Uterus (tissue), 4 donors: ENCODE measurements at places on chromosomes 5 and 9.

DNA sequence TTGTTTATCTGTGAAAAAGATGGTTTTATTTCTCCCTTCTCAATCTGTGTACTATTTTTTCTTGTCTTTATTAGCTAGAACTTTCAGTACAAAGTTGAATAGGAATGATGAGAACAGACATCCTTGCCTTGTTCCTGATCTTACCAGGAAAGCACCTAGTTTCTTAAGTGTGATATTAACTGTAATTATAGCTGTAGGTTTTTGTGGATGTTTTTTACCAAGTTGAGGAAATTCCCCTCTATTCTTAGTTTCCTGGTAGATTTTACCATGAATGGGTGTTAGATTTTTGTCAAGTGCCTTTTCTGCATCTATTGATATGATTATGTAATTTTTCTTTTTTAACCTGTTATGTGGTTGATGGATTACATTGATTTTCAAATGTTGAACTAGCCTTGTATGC lies 68.7 kb downstream of the KCNN2 start:
- no peak for DNase-seq

DNA sequence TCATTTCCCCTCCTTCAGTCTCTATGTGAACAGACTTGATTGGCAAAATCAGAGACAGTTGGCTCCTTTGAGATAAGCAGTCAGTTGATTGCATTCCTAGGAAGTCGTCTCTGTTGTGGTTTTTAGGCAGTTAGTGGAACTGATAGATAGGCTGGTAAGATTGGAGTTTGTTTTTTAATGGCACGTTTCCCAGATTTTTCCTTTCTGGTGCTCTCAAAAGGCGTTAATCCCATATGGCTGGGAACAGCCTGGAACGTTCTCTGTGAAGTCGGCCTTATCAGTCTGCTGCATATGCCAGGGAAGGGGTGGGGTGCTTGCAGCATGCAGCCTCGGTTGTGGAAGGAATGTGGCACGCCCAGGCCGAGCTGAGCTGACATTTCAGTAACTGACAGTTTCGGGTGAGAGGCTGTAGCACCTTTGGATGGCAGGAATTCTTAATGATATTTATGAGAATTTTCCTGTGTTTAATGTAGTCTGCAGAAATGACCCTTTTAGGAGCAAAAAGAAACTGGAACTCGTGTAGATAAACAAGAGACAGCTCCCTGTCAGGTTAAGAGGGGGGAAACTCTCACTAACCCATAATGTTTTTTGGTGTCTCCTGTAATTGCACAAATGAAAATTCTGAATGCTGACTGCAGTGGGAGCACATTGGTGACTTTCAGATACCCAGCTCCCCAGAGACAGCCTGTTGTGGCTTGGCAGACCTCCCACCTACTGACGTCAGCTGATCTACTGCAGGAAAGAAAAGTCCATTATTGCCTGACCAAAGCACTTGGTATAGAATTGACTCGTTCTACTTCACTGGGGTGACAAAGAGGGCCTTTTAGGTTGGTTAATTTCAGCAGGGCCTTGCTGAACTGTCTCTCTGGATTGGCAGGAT lies 6.3 kb downstream of the SPTAN1 start:
- DNase-seq, result peak; percentile 78

DNA sequence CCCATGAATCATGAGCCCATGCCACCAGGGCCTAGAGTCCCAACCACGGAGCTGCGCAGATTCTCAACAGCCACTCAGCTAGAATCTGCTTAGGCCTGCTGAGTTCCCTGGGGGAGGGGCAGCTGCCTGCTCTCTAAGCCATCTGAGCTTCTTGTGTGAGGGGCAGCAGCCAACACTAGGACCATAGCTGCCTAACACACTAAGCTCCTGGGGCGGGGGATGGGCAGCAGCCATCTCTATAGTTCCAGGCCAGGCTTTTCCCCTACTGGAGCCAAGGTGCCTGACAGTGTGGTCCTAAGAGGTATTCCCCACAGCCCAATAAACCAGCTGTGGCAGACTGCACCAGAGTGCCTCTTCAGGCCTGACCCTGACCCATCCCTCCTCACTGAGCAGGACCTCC lies 255.9 kb upstream of the ACO1 start:
- DNase-seq, result no peak

DNA sequence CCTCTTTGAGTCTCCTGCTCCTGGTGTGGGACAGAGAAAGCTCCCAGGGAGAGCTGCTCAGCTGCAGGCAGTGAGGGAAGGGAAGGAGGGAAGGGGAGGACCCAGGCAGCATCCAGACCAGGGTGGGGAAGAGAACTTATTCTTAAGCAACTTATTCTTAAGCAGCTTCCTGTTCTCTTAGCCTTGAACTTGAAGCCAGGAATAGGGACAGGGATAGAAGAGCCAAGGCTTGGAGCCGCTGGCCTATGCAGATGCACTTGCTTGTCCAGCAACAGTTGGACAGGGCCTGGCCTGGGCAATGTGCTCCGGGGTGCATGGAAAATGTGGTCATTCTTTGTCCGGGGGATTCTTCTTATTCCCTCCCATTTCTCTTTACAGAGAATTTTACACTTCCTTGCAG lies 31.4 kb upstream of the SPTLC1 start:
- peak; percentile 43 for DNase-seq

GRCh38 chr5:53355931-53356330 lies 124.5 kb upstream of the FST start:
- DNase-seq, result no peak
